ENCODE measurements at places on chromosomes 5 and 9. TPM values are rescaled to one million over a fixed set of nuclear protein-coding genes. Genes with fewer than 3 reads are reported as not detected.

Gene MYMK
- total RNA-seq = not detected

Gene CCDC152
- 0.81 TPM for total RNA-seq

Gene CARD6
- total RNA-seq = 13.5 TPM

Gene FOXD4L3
- total RNA-seq = not detected

Gene PRRX2
- 42.0 TPM for total RNA-seq

Gene JADE2
- total RNA-seq = 54.0 TPM

Gene GZMA
- 1.6 TPM for total RNA-seq

Gene LCN12
- not detected for total RNA-seq

Gene RMI1
- total RNA-seq = 0.95 TPM

Gene ADCY2
- total RNA-seq = 14.8 TPM

Gene GRM6
- total RNA-seq = not detected

Gene ZNF354C
- total RNA-seq = 3.9 TPM

Gene LEAP2
- 0.49 TPM for total RNA-seq

Gene EGFLAM
- total RNA-seq = 10.7 TPM

Gene MEIKIN
- not detected for total RNA-seq

Gene PRSS3
- total RNA-seq = 1.1 TPM

Gene FAT2
- 0.14 TPM for total RNA-seq

Gene MAT2B
- total RNA-seq = 51.6 TPM

Gene CMYA5
- 1.6 TPM for total RNA-seq

Gene SHOC1
- total RNA-seq = not detected

Gene TAF11L5
- not detected for total RNA-seq

Gene PCDHGC4
- total RNA-seq = 7.9 TPM

Gene HBEGF
- 36.0 TPM for total RNA-seq

Gene TMEM38B
- total RNA-seq = 6.6 TPM

Gene ANKRD18A
- not detected for total RNA-seq

Gene GM2A
- total RNA-seq = 32.1 TPM

Gene GPR150
- not detected for total RNA-seq

Gene NUTM2F
- not detected for total RNA-seq

Gene PCDHB16
- 9.1 TPM for total RNA-seq

Gene FOXD4L5
- 0.28 TPM for total RNA-seq

Gene TOR1A
- 36.1 TPM for total RNA-seq

Gene ENTPD2
- total RNA-seq = 0.95 TPM

Gene SMIM33
- total RNA-seq = not detected

Gene TAF1L
- not detected for total RNA-seq

Gene PCDHA4
- total RNA-seq = 0.78 TPM

Gene THBS4
- 7.2 TPM for total RNA-seq

Gene FAM170A
- not detected for total RNA-seq

Gene PCDHA12
- total RNA-seq = 0.21 TPM

Measured in thoracic aorta (tissue), 2 donors.